Renal pelvis (tissue), 12 donors: ENCODE measurements at places on chromosomes 12 and 14. TPM values are rescaled to one million over a fixed set of nuclear protein-coding genes. Genes with fewer than 3 reads are reported as not detected.

The PROX2 gene
- polyA plus RNA-seq = 3.3 TPM

The IFNG-AS1 gene
- polyA plus RNA-seq = not detected

The TCL1B gene
- 0.30 TPM for polyA plus RNA-seq

The GYS2 gene
- polyA plus RNA-seq = not detected

The GXYLT1 gene
- polyA plus RNA-seq = 28.0 TPM

The ADSS1 gene
- polyA plus RNA-seq = 18.6 TPM

The OAS1 gene
- 13.1 TPM for polyA plus RNA-seq

The ATL1 gene
- polyA plus RNA-seq = 10.7 TPM

The STON2 gene
- 39.6 TPM for polyA plus RNA-seq

The MAP1LC3B2 gene
- 11.8 TPM for polyA plus RNA-seq

The P2RX2 gene
- polyA plus RNA-seq = 1.8 TPM

The TTLL5 gene
- polyA plus RNA-seq = 33.7 TPM

The PMEL gene
- 3.3 TPM for polyA plus RNA-seq

The WIF1 gene
- 2.3 TPM for polyA plus RNA-seq

The SLC10A1 gene
- 0.19 TPM for polyA plus RNA-seq

The ZNF740 gene
- 81.5 TPM for polyA plus RNA-seq

The CABP1 gene
- polyA plus RNA-seq = 5.4 TPM

The ZC2HC1C gene
- 6.1 TPM for polyA plus RNA-seq

The NTN4 gene
- 95.5 TPM for polyA plus RNA-seq

The APOF gene
- 0.13 TPM for polyA plus RNA-seq

The STK38L gene
- 37.5 TPM for polyA plus RNA-seq

The MYH6 gene
- polyA plus RNA-seq = 0.16 TPM

The PLCZ1 gene
- polyA plus RNA-seq = 0.44 TPM

The ANKRD33 gene
- 0.53 TPM for polyA plus RNA-seq

The KERA gene
- not detected for polyA plus RNA-seq

The ERP27 gene
- polyA plus RNA-seq = 20.6 TPM

The CIROP gene
- polyA plus RNA-seq = 0.06 TPM

The KRT83 gene
- not detected for polyA plus RNA-seq

The ZFHX2 gene
- 12.4 TPM for polyA plus RNA-seq

The CLEC9A gene
- polyA plus RNA-seq = 0.31 TPM

The SNRPF gene
- polyA plus RNA-seq = 84.8 TPM

The HOXC4 gene
- 62.9 TPM for polyA plus RNA-seq

The PSMB11 gene
- polyA plus RNA-seq = 0.04 TPM

The RNFT2 gene
- 4.2 TPM for polyA plus RNA-seq

The ACTR6 gene
- 32.6 TPM for polyA plus RNA-seq

The TSHR gene
- polyA plus RNA-seq = 0.10 TPM

The PHETA1 gene
- polyA plus RNA-seq = 16.8 TPM

The CTDSP2 gene
- polyA plus RNA-seq = 247 TPM

The FBLN5 gene
- 166 TPM for polyA plus RNA-seq

The ZNF385A gene
- polyA plus RNA-seq = 11.9 TPM

The RASSF9 gene
- 11.6 TPM for polyA plus RNA-seq

The SLC6A15 gene
- polyA plus RNA-seq = 0.37 TPM

The IL22 gene
- polyA plus RNA-seq = not detected

The CLEC4D gene
- 0.16 TPM for polyA plus RNA-seq

The GPR65 gene
- polyA plus RNA-seq = 0.32 TPM

The FBXO34 gene
- polyA plus RNA-seq = 42.1 TPM

The LPAR5 gene
- 1.5 TPM for polyA plus RNA-seq

The ENDOU gene
- 0.48 TPM for polyA plus RNA-seq
